NAMALWA (cell line): ENCODE measurements at places on chromosomes 7 and 10.

GRCh38 chr7:28939844-28940544 is 18.1 kb downstream of the TRIL start:
- no peak for DNase-seq

GRCh38 chr7:12889391-12889790 is 202.0 kb downstream of the ARL4A start:
- DNase-seq: no peak

- DNase-seq: no peak
These were observed 1404.2 kb upstream of the CELF2 start for GRCh38 chr10:9613338-9614075.

GRCh38 chr7:33789871-33790630 is 115.3 kb upstream of the BMPER start:
- DNase-seq: no peak

DNA sequence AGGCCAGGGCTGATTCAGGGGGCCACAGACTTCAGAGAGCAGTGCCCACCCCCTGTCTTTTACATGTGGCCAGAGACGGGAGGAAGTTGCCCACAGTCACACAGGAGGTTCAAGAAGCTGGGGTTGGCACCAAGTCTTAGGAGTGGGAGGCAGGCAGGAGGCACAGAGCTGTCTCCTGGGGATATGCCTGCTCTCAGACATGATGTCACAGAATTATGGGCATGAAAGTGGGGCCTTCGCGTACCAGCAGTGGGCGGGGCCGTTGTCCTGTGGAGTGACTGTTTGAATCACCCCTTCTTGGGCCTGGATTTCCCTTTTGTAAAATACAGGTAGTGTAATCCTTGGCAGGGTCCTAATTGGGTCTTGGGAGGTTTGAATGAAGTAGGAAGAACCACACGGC is 81.2 kb upstream of the PPIF start:
- DNase-seq: no peak

GRCh38 chr7:114822844-114823243 is 99.0 kb upstream of the MDFIC start:
- DNase-seq: no peak

DNA sequence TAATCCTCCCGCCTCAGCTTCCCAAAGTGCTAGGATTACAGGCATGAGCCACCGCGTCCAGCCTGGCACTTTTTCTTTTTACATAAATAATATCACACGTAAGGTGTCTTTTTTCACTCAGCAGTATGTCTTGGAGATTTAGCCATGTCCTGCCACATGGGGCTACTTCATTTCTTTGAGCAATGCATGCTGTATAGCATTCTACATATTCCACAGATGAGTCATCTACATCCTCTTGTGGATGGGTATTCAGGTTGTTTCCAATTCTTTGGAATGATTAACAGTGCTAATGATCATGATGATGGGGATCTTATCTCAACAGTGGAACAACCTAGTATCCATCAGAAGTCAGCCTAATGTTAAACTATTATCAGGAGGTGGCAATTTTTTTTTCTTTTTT is 50.8 kb downstream of the ZNF503 start:
- no peak for DNase-seq

GRCh38 chr7:2872296-2872874 is 28.3 kb upstream of the GNA12 start:
- no peak for DNase-seq

DNA sequence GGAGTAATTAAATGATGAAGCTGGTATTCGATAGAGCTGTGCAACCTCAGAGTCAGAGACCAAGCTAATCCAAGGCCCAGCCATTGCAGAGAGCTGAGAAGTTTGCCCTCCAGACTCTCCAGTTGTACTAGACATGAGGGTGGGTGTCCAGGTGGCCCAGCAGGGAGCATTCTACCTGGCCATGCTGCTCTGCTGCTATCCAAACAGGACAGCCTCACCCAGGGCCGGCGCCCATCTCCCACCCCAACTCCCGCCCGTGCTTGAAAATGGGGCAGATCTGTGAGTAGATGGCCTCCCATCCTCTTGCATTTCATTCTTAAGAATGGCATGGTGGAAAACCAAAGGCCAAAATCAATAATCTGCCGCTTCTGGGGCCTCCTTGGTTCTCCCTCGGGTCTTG is 124.2 kb downstream of the TCERG1L start:
- DNase-seq: no peak
